Left kidney (tissue), 8 donors: ENCODE measurements at places on chromosomes 7 and 10. TPM values are rescaled to one million over a fixed set of nuclear protein-coding genes. Genes with fewer than 3 reads are reported as not detected.

DNA sequence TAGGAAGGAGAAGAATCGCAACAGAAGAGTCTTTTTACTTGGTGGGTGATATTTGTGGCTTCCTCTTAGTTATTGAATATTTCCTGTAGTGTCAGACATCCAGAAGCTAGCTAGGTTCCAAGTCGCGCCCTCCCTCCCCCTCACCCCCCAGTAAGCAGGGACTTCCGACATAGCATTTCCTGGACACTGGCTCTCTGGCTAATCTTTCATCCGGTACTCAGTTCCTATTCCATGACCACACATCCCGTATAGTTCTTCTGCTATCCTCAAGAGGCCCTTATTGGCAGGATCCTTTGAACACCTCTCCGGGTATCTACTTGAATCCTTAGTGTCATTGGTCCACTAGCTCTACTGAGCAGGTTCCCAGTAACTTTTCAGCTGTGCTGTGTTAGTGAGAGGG is 167.8 kb downstream of the HDAC9 start:
- no peak for DNase-seq

- DNase-seq = no peak
These were observed 1.4 kb downstream of the C10orf62 start for GRCh38 chr10:97590748-97591495.

- DNase-seq = no peak
These were observed 166.6 kb upstream of the MKLN1 start for GRCh38 chr7:131161103-131161502.

DNA sequence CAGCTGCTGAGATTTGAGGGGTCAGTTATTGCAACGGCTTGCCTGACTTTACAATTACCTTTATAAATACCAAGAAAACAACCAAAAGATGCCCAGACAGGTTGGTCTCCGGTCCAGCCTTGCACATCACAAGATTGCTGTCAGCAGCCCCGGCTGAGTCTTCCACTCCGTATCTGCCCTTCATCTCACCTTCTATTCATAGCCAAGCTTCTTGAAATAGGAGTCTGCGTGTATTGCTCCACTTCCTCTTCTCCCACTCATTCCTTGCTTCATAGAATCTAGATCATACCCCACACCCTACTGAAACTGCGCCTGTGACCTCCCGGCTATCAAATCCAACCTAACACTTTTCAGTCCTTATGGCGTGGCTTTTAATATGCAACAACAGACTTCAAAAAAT is 31.1 kb upstream of the USP6NL start:
- no peak for DNase-seq

DNA sequence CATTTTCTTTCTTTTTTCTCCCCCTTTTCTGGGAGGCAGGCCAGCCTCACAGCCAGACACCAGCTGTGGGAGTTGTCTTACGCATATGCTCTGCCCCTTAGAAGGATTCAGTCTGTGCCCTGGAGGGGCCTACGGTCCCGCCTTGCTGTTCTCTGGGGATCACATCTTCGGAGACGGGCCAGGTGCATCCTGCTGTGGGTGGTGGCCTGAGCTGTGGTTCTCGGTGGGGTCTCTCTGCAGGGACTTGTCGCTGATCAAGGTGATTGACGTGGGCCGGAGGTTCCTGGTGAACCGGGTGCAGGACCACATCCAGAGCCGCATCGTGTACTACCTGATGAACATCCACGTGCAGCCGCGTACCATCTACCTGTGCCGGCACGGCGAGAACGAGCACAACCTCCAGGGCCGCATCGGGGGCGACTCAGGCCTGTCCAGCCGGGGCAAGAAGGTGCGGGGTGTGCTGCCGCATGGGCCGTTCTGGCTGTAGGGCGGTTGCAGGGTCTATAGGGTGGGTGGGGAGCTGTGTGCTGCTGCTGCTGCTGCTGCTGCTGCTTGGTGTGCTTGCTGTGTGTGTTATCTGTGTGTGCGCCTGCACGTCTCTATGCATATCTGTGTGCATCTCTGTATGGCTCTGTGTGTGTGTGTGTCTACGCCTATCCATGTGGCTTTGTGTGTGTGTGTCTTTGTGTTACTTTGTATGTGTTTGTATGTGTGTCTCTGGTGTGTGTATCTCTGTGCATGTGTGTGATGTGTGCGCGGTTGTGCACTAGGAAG is 17.9 kb downstream of the PFKFB3 start:
- DNase-seq = no peak

GRCh38 chr7:74656441-74656836 is 1.1 kb upstream of the GTF2I start:
- DNase-seq = no peak

DNA sequence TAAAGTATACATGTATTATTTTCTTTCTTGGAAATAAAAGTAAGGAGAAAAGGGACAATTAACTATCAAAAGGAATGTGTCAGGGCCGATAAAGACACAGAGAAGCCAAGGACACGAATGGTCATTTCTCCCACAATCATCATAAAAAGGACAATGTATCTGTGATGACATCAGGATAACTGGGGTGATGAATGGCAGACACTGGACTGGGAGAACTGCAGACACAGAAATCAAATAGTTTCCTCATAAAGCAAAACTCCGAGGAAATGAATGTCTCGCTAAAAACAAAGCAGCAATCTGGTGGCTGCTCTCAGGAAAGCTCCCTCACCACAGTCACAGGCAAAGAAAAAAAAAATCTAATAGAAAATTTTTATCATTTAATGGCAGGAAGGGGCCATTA is 69.3 kb upstream of the NPY start:
- DNase-seq = no peak

- DNase-seq = no peak
These were observed 133.3 kb upstream of the HGF start for GRCh38 chr7:81903115-81903514.

GRCh38 chr7:144814299-144814698 is 21.6 kb downstream of the TPK1 start:
- DNase-seq = no peak

GRCh38 chr7:73901231-73901822 is 40.4 kb downstream of the TMEM270 start:
- no peak for DNase-seq

DNA sequence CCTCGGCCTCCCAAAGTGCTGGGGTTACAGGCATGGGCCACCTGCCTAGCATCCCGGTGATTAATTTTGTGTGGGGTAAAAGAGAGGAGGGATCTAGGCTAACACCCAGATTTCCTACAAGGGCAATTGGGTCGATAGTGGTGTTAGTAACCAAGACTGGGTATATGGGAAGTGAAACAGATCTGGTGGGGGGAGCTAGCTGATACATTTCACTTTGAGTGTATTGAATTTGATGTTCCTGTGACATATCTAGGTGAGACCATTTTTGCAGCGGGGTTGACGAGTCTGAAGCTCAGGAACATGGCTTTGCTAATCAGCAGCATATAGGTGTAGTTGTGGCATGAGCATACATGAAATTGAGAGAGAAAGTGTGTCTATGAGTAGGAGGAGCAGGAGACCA is 12.0 kb downstream of the CLCN1 start:
- DNase-seq = no peak

GRCh38 chr7:147771344-147771743 is 819.2 kb upstream of the C7orf33 start:
- no peak for DNase-seq

DNA sequence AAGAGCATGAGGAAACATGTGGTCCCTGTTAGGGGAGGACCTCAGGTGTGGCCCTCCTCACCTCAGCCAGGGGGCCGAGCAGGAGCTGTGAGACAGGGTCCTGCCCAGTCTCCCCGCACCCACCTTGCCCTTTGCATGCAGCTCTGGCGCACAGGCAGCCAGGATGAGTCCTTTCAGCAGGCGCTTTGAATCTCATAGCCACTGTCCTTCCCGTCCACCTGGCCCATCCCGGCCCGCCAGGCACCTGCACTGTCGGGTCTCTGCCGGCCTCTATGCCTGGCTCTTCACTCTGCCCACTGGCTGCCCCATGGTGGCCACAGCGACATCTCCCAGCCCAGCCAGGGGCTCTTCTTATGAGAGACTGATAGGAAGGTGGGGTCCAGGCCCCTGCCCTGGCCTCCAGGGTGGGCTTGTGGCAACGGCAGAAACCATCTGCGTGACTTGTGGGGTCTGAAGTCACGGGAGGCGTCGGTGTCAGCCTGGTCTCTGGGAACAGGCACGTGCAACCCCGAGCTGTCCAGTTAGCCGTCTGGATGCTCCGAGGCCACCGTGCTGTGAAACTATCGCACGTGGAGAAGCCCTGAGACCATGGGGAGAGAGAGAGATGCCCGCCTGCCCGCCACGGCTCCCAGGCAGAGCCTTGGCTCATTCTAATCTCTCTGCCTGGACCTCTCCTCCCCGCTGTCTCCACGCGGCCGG is 37.4 kb downstream of the FOXL3 start:
- no peak for DNase-seq

GRCh38 chr7:43170571-43170970 is 58.1 kb downstream of the HECW1 start:
- no peak for DNase-seq

DNA sequence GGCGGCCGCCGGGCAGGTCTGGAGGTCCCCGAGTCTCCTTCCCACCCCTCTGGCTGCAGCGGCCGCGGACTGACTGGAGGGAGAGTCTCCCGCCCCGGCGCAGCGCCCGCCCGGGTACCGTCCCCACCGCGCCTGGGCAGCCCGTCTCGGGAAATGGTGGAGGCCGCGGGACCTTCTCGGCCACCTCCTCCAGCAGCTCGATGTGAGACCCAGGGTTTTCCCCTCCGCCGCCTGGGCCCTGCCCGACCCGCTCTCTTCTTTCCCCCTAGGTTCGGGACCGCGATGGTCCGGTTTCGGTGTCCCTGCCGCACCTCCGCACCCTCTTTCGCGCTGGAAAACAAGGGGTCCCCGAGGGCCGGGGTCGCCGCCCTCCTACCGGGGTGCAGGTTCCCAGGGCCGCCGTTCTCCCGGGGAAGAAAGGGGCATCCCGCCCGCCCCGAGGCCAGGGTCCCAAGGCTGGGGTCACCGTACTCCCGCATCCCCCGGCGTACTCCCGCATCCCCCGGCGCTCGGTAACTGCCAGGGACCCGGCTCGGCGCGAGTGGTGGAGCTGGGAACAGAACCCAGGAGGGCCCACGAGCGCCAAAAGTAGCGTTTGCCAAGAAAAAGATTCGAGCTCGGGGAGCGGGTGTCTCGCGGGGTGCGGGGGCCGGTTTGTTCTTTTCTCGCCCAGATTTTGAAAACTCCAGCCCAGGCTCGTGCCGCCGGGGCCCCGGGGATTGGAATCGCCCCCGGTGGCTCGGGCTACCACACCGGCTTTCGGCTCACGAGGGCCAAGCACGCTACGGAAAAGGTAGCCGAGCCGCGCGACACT is 3.4 kb downstream of the TNRC18 start:
- no peak for DNase-seq

DNA sequence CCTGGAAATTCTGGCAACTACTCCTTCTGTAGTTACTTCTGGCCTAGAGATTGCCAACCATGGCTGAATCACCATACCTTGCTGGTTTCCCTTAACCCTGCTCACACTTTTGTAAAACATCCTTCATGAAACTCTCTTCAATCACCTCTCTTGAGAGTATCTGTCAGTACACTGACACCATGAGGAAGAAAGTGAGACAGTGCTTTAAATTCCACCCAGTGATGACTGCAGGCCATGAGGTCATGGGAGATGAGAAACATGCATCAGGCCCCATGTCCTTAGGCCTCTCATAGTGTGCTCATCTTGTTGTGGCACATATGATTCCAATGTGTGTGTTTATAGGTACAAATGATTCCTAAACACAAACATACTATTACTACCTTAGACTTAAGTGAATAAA is 24.6 kb upstream of the NAMPT start:
- no peak for DNase-seq

GRCh38 chr10:112813866-112814591 is 136.0 kb upstream of the TCF7L2 start:
- DNase-seq = no peak

DNA sequence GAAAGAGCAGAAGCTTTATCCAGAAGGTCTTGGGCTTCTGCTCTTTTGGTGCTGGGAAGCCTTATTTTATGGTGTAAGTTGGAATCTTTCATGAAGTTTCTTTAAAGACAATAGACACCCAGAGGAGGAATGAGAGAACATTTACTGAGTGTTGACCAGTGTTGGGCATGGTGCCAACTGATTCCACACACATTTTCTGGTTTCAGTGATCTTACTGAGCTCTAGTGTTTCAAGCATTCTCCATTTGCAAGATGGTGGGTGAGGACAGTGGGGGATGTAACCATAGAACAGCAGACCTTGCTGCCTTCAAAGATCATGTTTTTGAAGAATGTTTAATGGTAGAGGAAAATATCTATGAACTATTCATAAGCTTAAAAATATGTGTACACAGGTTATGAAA is 114.6 kb downstream of the LRMDA start:
- DNase-seq = no peak

DNA sequence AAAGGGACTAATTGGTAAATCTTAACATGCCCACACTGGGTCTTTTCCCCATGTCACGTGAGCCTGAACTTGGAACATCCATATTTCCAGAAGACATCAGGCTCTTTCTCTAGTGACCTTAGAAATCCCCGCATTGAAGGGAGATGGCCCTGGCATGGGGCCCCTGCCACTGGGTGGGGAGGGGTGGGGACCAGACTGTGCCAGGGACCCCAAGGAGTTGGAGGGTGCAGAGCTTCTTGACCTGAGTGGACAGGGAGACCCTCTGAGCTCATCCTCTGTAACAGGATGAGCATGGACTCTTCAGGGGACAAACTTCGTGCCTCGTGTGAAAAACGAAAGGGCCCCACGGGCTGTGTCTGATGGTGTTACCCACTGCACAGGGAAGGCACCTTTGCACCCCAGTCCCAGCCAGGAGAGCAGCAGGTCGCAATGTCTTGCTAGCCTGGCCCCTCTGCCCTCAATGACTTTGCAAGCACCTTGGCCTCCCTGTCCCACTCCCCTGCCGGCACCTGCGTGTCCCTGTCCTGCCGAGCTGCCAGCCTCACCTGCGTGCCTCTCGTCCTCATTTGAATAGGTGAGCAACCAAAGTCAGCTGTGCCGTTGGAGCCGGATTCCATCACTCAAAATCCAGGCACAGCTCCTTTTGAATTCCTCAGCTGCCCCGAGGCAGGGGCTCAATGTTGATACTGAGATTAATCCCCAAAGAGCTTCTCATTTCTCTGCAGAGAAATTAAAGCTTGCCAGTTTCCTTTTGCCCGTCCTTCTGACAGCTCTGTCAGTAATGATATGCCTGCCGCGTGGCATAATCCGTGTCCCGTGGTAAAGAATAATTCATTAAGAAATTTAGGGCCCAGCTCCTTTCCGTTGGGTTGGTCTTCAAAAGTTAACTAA is 234.9 kb downstream of the EBF3 start:
- DNase-seq = no peak

The NPC1L1 gene
- 2.3 TPM for polyA plus RNA-seq

The NPTX2 gene
- 3.7 TPM for polyA plus RNA-seq

The TCAF2 gene
- polyA plus RNA-seq = 3.3 TPM

The AS3MT gene
- polyA plus RNA-seq = 21.8 TPM

The LRWD1 gene
- 17.8 TPM for polyA plus RNA-seq

The PNLIPRP2 gene
- not detected for polyA plus RNA-seq
